ENCODE measurements at places on chromosomes 4 and X.

- no peak overlapping the region for H3K27ac ChIP-seq
- DNase-seq, result no peak
- H3K27me3 ChIP-seq, result no peaks in the 10 kb centered on the region
- no peak overlapping the region for H3K4me3 ChIP-seq
These were observed 2.1 kb downstream of the GSTCD start for GRCh38 chr4:105710678-105711077.

- H3K27me3 ChIP-seq, result peaks cover 2% of the 10 kb centered on the region
- H3K4me1 ChIP-seq, result peaks cover 26% of the 10 kb centered on the region
- DNase-seq, result no peak
- no peak overlapping the region for H3K27ac ChIP-seq
- H3K36me3 ChIP-seq, result no peaks in the 10 kb centered on the region
These were observed 1.9 kb upstream of the SNX25 start for GRCh38 chr4:185207466-185207865.

DNA sequence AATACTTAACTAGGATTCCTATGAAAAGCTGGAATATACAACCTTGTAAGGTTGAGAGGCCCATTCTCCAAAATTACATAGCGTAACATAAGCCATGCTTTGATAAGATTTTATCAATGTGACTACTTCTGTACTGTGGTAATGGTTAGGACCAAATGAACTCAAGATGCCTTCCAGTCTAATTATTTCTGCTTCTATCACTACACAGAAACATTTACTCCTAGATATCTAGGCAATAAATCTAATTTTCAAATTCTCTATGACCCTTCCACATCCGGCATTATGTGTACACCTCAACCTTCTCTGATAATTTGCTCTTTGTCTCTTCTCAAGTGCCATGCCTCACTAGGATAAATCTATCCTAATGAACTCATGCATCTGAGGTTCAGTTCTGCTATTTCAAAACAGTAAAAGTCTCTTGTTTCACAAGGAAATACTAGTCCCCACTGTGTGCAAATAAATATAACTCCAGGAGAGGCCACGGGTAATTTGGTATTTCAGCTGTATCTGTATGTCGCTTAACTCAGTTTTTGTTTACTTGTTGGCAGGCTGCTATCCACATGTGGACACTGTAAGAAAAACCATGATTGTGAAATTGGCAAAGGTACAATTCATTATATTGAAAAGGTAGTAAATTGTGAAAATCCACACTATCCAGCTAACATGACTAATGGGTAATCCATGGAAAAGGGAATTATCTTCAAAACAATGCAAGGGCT is 93.3 kb downstream of the PRDM5 start:
- H3K36me3 ChIP-seq, result peaks cover 6% of the 10 kb centered on the region
- H3K27ac ChIP-seq, result no peak overlapping the region
- no peak for DNase-seq
- H3K27me3 ChIP-seq, result no peaks in the 10 kb centered on the region
- H3K4me3 ChIP-seq, result no peak overlapping the region

DNA sequence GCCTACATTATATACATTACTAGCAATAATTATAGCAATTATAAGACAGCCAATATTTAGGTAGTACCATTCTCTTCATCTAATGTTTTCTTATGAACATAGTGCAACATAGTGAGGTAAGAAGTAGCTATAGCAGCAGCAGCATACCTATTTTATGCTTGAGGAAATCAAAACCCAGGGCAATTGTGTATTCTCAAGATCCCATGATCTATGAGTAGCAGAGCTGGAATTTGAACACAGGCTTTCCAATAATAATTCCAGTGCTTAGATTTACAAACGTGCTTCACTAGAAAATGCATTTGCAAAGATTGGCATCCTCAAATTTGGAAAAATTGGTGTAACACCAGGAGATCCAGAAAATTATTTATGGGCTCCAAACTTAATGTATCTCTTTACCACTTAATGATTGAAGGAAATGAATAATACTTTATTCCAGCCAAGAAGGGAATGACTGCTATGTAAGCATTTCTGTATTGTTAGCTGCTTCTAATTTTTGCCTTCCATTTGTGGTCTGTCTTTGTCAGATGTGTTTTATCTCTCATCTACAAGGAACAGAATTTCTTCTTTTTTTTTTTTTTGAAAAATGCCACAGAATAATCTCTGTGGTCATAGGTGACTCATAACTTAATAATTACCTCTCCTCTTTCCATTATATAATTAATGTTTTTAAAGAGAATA is 451.1 kb downstream of the ARAP2 start:
- H3K4me1 ChIP-seq, result no peaks in the 10 kb centered on the region
- no peaks in the 10 kb centered on the region for H3K36me3 ChIP-seq
- no peak for DNase-seq
- H3K27me3 ChIP-seq, result no peaks in the 10 kb centered on the region
- H3K27ac ChIP-seq, result no peak overlapping the region
- H3K4me3 ChIP-seq, result no peak overlapping the region
